Cardiac ventricle fibroblast (primary cell): ENCODE measurements at places on chromosomes 4 and X. TPM values are rescaled to one million over a fixed set of nuclear protein-coding genes. Genes with fewer than 3 reads are reported as not detected.

The TLR7 gene
- not detected in 2 replicates for total RNA-seq

The GYPB gene
- not detected in 2 replicates for total RNA-seq

The TBC1D19 gene
- total RNA-seq = 7.6 and 8.0 TPM in 2 replicates

The CLDN34 gene
- not detected in 2 replicates for total RNA-seq

The F8A3 gene
- 9.4 TPM in 1 of 2 replicates, not detected in the other for total RNA-seq

The NIPAL1 gene
- 0.20 TPM in 1 of 2 replicates, not detected in the other for total RNA-seq

The CFP gene
- 0.06 and 0.20 TPM in 2 replicates for total RNA-seq

The DIAPH2 gene
- total RNA-seq = 14.9 and 15.5 TPM in 2 replicates

The PDCL2 gene
- total RNA-seq = not detected in 2 replicates

The MAGEC2 gene
- not detected in 2 replicates for total RNA-seq

The TREX2 gene
- 1.1 and 5.5 TPM in 2 replicates for total RNA-seq

The CT45A5 gene
- not detected in 2 replicates for total RNA-seq
